ENCODE measurements at places on chromosomes 12 and 14.

DNA sequence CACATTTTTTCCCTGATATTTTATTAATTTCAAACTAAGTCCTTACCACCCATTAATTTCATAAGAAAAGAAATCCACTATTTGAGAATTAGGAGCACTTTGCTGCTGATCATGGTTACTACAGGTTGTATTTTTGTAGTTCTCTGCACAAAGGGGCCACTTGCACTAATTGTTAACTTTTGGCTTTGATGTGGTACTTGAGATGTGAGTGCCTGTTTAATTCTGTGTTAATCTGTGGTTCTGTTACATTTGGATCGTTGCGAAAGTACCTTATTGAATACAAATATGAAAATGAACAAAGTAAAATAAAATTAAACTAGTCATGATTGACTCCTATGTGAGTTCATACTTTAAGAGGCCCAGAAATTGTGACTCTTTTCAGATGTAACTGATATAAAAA is 374.9 kb upstream of the RGS6 start:
- no peak for DNase-seq

DNA sequence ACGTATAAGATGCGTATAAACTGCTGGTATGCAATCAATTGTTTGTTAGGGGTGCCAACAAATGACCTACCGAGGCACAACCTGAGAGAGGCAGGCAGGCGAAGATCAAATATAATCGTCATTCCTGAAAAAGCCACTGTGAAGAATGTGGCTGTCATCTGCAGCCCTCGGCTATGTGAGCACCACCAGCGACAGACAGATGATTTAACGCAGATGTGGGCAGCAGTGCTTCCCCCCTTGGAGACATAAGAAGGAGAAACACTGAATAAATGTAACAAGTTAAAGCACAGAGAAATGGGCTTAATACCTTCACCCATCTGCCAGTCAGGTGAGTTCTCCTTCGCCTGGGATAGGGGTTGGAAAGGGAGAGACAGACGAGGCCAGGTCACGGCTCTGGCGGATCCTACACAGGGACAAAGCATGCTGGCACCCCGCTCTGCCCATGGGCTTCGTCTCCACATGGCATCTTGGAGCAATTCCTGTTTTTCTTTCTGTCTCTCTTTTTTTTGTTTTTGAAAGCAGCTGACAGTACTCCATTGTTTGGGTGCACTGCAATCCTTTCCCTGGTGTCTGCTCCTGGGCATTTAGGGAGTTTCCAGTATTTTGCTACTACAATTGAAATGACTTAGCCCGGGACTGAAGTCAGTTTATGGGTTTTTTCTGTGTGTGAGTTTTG is 28.1 kb downstream of the TNFAIP2 start:
- DNase-seq, result no peak

- no peak for DNase-seq
Observed at GRCh38 chr12:12194206-12194605, 72.6 kb downstream of the LRP6 start.

DNA sequence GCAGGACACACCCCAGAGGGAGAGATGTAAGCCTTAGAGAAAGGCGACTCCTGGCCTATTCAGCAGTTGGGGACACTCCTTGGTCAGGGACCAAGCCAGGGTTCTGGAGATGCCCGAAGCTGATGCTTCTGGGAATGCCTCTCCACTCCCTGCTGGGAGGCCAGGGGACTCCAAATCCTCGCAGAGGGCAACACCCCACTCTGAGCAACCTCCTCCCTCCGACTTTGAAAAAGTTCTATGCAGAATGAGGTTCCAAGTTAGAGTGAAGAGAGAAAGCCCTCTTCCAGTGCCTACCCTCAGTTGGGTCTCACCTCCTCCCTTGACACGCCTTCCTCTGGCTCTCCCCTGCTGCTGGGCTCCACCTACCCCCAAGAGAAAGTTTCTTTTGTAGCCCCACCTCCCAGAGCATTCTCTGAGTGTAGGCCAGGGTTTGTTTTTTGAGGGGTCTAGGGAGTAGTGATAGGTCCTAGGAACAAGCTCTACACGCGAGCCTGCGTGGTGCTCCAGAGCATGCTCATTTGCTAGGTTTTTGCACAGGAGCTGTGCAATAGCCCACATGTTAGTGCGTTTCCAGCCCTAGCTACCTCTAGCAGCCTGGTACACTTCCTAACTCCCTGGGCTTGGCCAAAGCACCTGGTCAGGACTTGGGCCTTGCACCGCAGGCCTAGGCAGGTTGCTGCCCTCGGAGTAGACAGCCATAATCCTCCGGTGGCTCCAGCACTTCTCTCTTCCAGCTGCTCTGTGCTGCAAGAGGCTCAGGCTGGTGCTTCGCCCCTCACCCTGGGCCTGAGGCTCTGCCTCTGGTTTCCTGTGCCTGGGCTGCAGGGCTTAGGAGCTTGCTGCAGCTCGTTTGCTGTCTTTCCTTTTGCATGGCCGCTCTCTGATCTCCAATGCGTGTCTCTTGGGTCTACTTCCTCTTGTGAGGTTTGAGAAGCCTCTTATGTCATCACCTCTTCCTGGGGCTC is 590 bp upstream of the CEBPE start:
- DNase-seq, result no peak

DNA sequence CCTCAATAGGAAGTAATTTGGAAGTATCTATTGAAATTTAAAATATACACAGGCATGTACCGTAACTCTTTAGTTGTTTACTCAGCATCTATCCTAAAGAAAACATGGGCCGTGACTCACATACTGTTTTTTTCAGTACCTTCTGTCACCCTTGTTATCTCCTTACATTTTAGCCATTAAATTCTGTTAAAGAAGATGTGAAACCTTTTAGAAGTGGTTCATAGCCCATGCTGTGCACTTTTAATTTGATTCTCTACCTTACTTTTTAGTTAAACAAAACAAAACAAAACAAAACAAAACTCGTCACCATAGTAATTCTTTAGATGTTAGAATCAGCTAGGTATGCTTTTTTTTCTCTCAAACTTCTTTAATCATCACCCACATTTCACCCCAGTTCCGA is 494.4 kb upstream of the RGS6 start:
- DNase-seq, result no peak

GRCh38 chr12:26702741-26703140 is 130.3 kb downstream of the ITPR2 start:
- no peak for DNase-seq

DNA sequence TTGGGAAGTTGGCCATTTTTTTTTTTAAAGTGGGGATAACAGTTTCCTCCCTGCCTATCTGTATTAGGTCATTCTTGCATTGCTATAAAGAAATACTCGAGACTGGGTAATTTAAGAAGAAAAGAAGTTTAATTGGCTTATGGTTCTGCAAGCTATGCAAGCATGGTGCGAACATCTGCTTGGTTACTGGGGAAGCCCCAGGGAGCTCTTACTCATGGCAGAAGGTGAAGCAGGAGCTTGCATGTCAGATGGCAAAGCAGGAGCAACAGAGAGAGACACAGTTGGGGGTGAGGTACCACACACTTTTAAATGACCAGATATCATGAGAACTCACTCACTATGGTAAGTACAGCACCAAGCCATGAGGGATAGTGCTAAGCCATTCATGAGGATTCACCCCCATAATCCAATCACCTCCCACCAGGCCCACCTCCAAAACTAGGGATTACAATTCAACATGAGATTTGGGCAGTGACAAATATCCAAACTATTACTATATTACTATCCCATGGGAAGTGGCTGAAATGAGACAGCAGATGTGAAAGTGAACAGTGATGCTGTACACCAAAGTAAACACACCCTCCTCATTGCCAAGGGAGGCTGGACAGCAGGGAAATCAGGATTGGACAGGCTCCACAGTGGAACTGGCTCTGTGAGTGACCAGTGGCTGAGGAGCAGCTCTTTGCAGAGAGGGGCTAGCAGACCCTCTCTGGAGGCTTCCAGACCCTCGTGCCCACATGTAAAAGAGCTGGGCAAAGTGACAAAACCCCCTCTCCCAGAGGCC is 40.5 kb downstream of the CRACR2A start:
- no peak for DNase-seq

DNA sequence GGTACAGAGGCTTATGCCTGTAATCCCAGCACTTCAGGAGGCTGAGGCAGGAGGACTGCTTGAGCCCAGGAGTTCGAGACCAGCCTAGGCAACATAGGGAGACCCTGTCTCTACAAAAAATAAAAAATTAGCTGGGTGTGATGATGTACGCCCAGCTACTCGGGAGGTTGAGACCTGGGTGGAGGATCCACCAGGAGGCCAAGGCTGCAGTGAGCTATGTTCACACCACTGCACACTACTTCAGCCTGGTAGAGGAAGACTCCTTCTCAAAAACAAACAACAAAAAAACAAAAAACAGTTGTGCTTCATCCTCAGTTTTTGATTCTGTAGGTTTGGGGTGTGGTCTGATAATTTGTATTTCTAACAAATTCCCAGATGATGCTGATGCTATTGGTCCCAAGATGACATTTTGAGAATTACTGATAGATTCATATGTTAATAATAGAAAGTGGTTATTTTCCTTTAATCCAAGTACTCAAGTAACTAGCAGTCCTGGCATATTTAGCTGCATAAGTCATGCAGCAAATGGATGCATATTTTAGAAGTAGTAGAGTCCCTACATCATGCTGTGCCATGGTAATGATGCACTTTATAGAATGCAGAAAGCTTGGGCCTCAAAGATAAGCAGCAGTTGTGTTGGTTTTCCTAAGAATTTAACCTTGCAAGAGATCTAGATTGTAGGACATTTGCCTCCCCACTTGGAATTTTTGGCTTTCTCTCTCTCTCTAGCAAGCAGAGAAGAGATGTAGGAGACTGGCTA is 76.1 kb upstream of the PAWR start:
- DNase-seq, result no peak

- DNase-seq, result no peak
Observed at GRCh38 chr12:76878099-76878898, 520 bp downstream of the CSRP2 start.

DNA sequence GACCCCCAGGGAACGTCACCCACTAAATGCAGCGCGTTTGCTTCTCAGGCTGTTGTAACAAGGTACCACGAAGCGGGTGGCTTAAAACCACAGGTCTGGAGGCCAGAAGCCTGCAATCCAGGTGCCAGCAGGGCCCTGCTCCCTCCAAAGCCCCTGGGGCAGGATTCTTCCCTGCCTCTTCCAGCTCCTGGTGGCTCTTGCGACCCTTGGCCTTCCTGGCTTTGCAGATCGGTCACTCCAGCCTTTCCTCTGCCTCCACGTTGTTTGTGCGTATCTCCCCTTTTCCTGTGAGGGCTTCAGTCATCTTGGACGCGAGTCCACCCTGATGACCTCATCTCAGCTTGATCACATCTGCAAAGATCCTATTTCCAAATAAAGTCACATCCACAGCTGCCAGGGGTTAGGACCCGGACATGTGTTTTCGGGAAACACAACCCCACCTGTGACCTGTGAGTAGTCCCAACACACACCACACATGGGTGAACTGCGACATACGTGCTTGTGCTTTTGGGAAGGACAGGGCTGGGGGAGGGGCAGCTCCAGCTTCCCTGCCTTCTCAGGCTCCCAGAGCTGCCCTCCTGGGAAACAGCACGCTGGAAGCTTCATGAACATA is 114.5 kb upstream of the NCOR2 start:
- DNase-seq, result peak; percentile 76

DNA sequence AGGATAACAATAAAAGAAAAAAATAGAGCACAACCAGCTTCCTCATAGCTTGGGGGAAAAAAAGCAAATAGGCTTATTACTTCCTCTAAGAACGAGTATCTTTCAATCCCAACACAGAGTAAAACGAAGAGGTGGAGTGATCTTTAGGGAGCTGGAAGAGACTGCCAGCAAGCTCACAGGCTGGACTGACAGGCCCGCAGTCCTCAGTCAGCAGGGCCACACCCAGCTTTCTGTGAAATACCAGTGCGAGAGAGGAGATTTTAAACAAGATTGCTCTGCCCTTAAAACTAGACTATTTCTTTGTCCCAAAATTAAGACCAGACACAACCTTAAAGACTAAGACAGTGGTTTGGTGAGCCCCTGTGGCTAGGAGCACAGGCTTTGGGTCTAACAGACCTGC is 32.9 kb downstream of the SETD3 start:
- DNase-seq, result no peak

DNA sequence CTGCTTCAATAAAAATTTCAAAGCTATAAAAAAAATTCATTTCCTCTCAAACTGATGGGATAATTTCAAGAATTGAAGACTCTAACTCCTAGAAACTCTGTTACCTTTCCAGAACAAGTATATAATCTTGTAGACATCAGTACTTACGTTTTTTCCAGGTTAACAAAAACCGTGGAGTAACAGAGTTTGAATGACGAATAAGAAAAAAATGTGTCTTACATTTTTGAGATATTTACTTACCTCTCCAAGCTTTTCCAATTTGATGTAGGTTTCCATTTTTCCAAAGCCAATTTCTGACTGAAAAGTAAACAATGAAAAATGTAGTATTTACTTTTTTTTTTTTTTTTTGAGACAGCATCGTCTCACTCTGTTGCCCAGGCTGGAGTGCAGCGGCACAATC is 100.2 kb downstream of the CDK17 start:
- no peak for DNase-seq

DNA sequence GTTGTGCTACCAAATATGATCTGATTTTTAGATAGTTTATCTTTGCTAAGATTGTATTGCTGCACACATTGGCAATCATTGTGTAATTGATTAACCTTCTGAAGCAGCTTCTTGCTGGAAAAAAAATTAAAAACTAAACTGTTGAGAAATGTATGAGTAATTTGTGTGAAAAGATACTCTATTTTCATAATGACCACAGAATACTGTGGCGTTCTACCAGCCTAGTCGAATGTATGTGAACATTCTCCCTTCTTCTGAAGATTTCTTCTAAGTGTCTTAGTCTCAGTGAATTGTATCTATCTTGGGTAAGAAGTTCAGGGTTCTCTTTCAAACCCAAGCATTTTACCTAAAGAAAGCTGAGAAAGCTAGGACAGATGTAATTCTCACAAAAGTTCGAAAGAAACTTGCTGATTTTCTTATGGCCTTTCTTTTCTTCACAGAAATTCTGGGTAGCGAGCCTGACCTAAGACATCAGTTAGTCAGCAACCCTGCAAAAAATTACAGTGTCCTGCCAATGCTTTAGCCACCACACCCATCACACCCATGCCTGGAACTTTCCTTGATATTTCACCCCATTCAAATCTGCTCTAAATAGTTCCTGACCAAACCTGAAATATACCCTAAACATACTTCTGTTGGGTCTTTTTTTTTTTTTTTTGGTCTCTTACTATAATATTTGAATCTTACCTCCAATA is 27.1 kb upstream of the C12orf71 start:
- DNase-seq, result no peak

GRCh38 chr12:132081423-132081822 is 62.7 kb downstream of the DDX51 start:
- DNase-seq, result no peak

GRCh38 chr12:54759751-54760150 is 94.6 kb upstream of the MUCL1 start:
- no peak for DNase-seq

- DNase-seq, result no peak
Observed at GRCh38 chr12:94135896-94136295, 12.5 kb upstream of the PLXNC1 start.

GRCh38 chr12:70920891-70921290 is 353 bp upstream of the PTPRR start:
- DNase-seq, result no peak

- no peak for DNase-seq
Observed at GRCh38 chr14:101774006-101774795, 12.7 kb downstream of the PPP2R5C start.

- DNase-seq, result no peak
Observed at GRCh38 chr12:99498756-99499155, 148.8 kb upstream of the GARIN6 start.
